ENCODE measurements at places on chromosomes 6 and 20.

GRCh38 chr6:30515106-30515505 lies 25.8 kb downstream of the HLA-E start:
- no peak for DNase-seq

DNA sequence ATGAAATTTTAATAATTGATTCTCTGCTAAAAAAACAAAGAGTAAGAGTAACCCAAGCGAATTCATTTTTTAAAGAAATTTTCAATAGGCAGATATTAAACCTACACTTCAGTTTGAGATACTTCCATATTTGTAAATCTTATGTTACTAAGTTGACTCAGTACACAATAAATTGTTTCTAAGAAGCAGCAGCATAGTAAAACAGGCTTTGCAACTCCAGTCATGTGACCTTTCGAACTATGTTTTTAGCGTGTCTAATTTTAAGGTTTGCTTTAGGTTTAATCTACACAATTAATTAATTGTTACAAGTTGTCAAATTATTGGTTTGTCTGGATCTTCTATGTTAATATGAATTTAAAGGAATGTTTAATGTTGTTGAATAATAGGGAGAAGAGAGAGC lies 708.9 kb upstream of the CITED2 start:
- DNase-seq = no peak

DNA sequence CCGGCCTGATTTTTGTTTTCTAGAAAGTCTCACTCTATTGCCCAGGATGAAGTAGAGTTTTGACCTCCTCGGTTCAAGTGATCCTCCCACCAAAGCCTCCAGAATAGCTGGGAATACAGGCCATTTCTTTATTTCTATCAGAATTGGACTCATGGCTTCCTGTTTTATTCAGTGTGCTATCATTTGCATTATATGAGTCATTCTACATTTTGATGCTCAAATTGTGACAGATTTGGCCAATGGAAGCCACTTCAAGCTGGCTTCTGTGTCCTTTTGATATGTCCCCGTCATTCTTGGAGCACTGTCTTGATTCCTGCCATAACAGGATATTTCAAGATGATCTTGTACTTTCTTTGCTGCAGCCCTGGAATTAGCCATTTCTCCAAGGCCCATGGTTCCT lies 75.1 kb downstream of the CNBD2 start:
- no peak for DNase-seq

DNA sequence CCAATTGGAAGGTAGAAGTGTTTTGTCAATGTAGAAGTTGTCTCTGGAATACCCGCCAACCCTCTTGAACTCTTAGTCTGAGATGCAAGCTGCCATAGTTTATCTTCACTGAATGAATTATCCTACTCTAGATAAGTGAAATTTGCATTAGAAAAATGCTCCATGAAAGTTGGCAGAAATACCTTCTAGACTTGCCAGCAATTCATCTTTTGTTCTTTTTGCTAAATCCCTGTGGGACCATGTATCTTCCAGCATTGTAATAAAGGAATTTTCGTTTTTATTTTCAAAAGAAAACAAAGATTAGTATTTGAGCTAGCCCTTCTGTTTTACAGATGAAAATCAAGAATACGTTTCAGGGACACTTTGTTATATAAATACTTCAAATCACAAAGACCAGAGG lies 244.2 kb downstream of the CBLN4 start:
- no peak for DNase-seq

GRCh38 chr6:107489636-107490565 lies at the start of gene SOBP:
SOBP (plus strand) TSS chr6:107490117; CDS start chr6:107490617, 500 bp downstream.
- DNase-seq = peak; percentile 43

GRCh38 chr6:27133281-27134227 lies 113.9 kb upstream of the PRSS16 start:
- peak; percentile 91 for DNase-seq

GRCh38 chr6:38815250-38815649 lies 100.1 kb downstream of the DNAH8 start:
- DNase-seq = no peak

GRCh38 chr6:96162711-96163120 lies 146.9 kb downstream of the FUT9 start:
- no peak for DNase-seq

GRCh38 chr6:83247471-83247870 lies 54.3 kb downstream of the RWDD2A start:
- no peak for DNase-seq

DNA sequence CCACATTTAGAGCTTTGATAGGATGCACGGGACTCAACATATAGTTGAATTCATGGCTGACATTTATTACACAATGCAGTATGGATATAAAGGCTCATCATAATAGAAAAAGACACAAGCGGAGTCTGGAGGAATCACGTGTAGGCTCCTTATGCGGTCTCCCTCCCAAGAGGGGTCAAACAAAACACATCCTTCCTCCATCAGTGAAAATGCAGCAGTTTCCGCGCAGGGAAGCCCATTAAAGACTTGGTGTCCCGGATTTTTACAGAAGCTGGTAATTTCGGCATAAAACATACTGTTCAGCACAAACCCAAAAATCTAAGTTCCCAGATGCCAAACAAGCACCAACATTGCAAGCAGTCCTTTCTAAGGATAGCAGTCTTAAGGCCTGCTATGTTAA lies 1.1 kb downstream of the USP45 start:
- DNase-seq = no peak

DNA sequence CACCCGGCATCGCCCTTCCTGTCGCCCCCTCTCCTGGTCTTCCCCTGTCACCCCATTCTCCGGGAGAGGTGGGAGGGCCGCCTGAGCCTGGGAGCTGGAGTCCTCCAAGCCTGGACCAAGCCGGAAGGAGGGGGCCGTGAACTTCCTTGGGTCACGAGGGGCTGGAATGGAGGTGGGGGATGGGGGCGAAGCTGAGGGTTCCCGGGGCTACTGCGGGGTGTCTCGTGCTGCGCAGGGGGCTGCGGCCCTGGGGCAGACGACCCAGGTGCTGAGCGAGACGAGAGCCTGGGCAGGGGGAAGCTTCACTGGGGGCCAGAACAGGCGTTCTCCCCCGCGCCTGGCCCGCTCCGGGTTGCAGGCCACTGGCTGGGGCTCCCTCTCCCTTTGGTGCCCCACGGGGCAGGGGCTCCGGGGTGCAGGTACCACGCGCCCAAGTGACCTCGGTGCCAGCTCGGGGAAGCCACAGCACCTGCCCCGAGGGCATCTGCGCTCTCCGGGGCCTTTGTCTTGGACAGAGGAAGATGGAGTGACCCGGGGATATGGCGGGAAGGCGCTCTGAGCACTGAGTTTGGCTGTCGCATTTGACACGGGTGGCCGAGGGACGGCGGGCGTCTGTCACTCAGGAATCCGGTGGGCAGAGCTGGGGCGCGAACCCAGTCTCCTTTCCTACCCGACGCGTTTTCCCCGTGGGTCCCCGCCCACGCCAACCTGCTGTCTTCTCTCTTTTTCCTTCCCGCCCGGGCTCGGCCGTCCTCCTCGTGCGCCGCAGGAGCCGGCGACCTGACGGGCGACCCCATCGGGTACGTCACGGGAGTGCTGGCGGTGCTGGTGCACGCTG lies 1.2 kb downstream of the SLC35D3 start:
- DNase-seq = peak; percentile 46

DNA sequence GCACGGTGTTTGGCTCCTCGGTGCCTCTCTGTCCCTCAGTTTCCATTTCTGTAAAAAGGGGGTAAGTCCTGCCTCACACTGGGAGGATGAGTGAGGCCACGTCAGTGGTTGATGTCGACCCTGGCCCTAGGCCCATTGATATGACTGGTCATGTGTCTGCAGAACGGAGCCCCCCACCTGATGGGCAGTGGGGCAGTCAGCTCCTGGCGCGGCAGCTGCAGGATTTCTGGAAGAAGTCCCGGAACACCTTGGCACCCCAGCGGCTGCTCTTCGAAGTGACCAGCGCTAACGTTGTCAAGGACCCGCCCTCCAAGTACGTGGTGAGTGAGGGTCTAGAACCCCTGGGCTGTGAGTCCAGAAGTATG lies 1.2 kb downstream of the SNX21 start:
- DNase-seq = no peak

DNA sequence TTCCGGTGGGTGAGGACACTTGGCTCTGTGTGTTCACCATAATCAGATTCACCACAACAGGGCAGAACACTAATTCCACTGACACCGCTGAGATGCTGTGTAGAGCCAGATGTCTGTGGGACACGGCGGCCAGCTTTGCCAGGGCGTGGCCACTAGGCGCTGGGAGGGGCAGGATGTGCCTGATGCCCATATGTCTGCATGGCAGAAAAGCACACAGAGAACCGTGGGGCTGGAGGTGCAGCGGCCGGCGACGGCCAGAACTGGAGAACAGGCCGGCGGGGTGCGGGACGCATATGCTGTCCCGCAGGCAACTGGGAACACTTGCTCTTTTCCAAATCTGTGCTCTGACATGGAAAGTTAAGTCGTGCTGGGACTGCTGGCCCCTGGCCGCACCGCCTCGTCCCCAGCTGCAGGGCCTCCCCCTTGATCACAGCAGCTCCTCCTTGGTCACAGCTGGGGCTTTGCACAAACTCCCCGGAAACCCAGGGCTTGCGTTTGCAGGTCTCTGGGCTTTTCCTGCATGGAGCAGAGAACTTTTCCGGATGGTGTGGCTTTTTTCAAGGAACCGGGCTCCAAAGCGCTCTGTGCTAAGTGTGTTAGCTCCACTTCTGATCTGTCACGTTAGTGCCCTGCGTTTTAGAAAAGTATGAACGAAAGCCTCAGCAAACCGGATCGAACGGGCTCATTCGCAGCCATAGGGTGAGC lies 31.1 kb downstream of the NTSR1 start:
- DNase-seq = peak; percentile 59

DNA sequence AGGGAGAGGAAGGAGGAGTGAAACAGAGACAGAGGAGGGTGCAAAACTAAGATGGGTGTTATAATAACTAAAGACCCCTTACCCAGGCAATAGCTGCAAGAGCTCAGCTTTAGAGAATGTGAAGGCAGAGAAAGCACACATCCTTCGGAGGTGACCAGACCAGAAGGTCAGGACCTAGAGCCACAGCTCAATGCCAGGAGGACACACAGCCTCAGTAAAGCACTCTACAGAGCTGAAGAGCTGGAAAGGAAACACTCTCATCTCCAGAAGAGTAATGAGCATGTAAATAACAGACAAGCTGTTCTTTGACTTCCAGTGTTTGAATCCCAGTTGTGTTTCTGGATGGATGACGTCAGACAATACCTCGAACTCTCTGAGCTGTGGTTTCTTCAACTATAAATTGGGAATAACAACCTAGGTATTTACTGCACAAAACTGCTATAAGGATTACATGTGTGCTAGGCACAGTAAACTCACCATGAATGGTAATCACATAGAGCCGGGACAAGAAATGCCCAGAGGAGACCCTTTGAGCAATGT lies 63.2 kb downstream of the MAP3K5 start:
- DNase-seq = no peak

- DNase-seq = no peak
Measured at GRCh38 chr6:155915651-155916050, 460.0 kb upstream of the NOX3 start.

DNA sequence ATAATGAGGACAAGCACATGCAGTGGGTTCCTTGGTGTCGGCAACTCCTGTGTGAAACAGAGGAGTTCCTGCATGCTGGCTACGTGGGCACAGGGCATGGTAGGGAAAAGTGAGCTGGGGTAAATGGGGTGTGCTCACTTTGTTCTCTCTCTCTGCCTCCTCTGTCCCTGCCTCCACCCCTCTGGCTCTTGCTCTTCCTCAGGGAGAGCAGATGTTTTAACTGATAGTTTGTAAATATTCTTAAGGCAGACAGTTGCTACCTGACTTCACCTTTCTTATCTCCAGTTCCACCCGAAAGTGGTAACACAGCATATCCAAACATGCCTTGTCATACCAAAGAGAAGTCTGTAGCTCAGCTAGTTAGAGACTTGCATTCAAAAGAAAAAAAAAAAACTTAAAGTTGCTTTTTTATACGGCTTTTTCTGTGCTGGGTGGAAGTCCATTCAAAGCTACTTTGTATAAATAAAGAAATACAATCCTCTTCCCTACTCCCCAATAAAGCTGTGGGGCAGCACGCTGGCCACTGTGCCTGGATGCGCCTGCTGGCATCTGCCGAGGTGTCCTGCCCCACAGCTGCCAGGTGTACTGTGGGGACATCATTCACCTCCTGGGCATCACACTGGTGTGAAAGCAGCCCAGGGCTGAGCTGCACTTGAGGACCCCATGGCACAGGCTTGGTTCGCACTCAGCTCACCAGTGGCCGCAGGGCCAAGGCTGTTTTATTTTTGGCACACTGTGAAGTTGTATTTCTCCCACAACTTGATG lies 93.6 kb downstream of the FOXC1 start:
- DNase-seq = no peak

- DNase-seq = no peak
Measured at GRCh38 chr20:25023356-25023755, 30.8 kb upstream of the APMAP start.

DNA sequence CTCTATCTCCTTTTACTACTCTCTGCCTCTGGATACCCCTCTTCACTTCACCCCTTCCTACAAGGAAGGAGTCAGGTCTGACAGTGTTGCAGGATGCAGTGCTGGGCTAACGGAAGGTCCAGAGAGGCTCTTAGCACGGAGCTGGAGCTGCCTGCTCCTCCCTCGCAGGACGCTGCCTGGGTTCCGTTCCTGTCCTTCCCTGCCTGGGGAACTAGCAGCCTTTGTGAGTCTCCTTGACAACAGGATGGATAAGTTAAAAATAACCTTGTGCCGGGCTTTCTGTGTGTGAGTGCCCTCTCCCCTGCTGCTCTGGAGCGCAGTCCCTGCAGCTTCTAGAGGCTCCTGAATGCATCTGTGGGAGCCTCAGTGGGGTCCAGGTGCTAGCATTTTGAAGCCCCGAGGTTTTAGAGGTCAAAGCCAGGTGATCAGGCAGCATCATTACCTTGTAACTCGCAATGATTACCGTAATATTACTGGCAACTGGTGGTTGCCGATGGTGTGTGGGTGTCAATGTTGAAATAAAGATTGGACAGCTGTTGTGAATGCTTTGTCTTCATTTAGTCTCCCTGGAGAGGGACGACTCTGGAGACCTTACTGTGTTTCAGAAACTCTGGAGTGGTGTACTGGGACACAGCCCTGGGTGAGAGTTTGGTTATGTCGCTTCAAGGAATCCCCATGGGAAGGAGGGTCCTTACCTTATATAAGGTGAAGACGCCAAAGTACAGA lies 44.4 kb downstream of the CDS2 start:
- DNase-seq = no peak

DNA sequence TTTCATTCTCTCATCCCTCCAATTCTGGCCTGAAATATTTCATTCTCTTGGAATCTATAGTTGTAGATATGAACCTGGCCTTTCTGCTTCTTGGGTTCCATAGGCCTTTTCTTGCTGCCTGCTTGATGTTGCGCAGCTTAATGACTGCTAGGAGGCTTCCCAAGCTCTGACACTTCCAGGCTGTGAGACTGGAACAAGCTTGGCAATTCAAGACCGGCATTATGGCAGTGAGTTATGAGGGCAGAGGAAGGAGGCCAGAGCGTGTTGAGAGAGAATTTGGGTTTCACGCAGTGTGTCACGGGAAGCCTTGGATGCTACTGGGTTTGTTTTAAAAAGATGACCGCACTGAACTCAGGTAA lies 948 bp upstream of the DNAJC5 start:
- DNase-seq = no peak

GRCh38 chr6:83294676-83295075 lies 101.5 kb downstream of the RWDD2A start:
- no peak for DNase-seq

DNA sequence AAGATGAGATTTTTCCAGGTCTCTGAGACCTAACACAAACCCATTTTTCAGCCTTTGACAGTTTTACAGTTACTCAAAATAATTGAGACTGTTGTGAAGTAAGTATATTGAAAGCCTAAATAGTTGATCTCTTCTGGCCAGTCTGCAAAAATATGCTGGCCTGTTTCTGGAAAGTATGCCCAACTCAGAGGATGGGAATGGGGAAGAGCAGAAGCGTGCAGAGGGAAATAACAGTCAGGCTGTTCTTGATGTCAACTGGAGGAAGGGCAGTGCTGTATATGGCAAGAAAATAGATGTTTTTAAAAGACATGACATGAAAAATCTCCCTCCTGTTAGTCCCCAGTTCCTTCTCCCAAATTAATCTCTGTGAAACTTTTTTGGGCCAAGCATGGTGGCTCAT lies 3.8 kb downstream of the GID8 start:
- no peak for DNase-seq
